ENCODE measurements at places on chromosomes 6 and 20. TPM values are rescaled to one million over a fixed set of nuclear protein-coding genes. Genes with fewer than 3 reads are reported as not detected.
A peak's percentile ranks its signal among the peaks of the same experiment; 100 is the strongest.

Gene MUCL3
- not detected for polyA plus RNA-seq

- no peak for DNase-seq
Observed at GRCh38 chr20:24951536-24952083, 2.5 kb downstream of the CST7 start.

DNA sequence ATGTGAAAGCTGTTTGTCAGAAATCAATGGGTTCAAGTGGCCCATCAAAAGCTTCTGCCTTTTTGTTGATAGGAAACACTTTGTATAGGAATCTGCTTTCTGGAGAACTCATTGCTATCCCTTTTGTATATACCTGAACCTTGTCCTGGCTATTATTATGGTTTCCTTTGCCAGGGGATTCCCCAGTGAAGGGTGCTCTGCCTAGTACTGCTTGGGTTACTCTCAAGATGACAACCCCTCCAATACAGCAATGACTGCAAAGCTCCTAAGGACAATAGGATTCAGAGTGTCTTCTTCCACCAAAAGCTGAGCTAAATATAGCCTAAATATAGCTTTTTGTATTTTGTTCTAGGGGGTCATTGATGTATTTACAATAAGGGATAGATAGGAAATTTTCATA lies 54.0 kb upstream of the PTPRK start:
- no peak for DNase-seq

DNA sequence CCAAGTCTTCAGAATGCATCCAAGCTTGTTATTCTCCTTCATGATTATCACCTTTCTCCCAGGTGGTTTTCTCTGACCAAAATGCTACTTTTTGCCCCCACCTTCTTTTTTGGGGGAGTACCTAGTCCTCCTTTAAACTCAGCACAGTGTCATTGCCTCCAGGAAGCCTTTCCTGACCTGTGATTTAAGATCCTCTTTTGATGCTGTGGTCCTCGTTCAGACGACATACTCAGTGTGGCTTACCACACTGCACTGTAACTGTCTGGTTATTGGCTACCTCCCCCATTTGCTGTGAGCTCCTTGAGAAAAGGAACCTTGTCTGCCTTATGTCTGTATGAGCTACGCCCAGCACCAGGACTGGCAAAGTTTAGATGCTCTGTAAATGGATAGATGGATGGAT lies 14.6 kb downstream of the SAYSD1 start:
- no peak for DNase-seq

DNA sequence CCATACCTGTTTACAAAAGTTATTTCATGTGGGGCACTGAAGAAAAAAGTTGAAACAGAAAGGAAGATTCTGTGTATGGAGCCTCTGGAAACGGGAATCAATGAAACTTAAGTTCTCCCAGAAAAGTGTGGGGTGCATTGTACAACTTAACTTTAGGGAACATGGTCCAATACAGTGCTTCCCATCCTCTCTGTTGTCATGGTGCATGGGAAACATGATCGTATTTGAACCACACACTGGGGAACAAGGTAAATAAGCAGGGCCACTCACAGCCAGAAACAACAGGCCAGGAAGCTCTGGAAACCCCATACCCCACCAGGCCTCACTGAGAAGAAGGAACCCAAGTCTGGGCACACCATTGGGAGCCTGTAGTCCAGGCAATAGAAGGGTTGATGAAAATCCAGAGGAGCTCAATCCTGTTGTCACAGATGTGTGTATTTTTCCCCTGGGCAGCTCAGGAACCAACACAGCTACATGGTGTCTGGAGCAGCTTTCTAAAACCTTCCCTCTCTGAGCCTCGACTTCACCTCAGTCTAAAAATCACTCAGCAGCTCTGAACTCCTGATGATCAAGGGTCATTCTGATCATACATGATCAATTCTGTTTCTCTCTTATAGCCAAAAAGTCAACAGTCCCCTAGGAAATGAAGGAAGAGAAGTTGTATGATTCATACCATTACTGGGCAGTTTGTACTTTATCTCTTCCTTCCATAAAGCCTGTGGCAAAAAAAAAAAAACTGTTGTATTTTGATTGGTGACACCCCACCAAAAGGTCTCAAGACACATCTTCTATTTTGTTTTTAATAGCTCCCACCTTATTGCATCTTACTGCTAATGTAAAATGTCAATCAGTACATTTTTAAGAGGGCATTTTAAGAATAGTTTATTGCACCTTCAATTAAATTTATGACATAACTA lies 198.5 kb upstream of the TAB2 start:
- no peak for DNase-seq

DNA sequence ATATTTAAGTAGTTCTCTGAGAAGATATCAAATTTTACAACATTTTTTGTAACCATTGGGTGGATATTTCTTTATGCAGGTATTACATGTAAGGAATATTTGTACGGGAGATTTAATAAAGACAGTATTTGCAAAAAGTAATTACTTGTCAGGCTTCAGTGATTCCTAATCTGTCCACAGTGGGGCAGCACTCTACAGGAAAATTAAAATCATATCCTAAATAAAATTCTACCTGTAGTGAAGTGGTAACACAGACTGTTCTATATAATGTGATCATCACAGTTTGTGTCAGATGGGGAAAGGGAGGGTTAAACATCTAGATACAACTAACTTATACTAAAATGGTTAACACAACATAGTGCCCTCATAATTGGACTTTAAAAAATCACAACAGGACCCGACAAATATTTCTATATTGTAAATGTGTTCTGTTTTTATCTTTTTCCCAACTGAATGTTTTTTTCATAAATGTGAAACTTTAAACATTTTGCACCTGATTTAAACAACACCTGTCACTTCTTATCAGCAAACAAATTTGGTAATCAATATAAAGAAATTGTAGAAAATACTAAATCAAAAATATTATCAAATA lies 145.6 kb upstream of the MANEA start:
- peak; percentile 4 for DNase-seq

GRCh38 chr6:82980086-82980485 lies 85.6 kb downstream of the UBE3D start:
- DNase-seq: no peak

Measured in forelimb muscle (tissue), 1 donor.